ENCODE measurements at places on chromosomes 7 and 10. TPM values are rescaled to one million over a fixed set of nuclear protein-coding genes. Genes with fewer than 3 reads are reported as not detected.
A peak's percentile ranks its signal among the peaks of the same experiment; 100 is the strongest.

DNA sequence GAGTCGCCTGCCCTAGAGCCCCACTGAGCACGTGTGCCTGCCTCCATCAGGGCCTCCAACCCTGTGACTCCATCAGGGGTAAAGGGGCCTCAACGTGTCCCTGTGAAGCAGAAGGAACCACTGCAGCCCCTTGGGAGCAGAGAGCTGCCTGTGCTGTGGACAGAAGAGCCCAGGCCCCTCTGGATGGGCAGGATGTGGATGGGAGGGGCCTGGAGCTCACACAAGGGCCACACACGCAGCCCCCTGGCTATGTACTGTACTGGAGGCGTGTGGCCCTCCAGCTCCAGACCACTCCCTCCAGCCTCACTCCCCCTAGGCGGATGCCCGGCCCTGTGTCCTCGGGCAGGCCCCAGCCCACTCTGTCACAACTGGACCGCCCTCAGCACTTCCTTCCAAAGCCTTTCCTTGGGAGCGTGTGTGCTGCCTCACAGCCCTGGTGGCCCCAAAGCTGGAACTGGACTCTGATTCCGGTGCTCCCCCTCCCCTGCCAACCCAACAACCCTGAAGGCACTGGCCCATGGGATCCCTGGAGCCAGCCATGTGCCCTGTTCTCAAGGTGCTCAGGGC lies 238.0 kb downstream of the TCERG1L start:
- DNase-seq: no peak

DNA sequence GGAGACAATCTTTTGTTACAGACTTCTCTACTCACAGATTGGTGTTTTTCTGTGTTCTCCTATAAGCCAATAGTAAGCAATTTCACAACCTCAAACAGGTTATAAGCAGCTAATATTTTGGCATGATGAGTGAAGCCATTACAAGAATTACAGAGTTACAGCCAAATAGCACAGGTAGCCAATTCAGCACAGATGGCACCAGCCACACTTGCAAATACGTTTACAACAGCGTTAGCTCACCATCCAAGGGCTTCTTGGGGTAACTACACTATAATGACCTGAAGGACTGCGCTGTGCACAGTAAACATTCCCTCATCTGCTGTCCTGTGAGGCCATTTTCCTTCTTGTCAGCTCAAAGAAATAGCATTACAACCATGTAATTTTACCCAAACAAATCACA lies 428.6 kb downstream of the TCERG1L start:
- DNase-seq: no peak

- DNase-seq: no peak
Measured at GRCh38 chr7:84237533-84238173, 43.1 kb upstream of the SEMA3A start.

Gene AKR1C4
- not detected for total RNA-seq

DNA sequence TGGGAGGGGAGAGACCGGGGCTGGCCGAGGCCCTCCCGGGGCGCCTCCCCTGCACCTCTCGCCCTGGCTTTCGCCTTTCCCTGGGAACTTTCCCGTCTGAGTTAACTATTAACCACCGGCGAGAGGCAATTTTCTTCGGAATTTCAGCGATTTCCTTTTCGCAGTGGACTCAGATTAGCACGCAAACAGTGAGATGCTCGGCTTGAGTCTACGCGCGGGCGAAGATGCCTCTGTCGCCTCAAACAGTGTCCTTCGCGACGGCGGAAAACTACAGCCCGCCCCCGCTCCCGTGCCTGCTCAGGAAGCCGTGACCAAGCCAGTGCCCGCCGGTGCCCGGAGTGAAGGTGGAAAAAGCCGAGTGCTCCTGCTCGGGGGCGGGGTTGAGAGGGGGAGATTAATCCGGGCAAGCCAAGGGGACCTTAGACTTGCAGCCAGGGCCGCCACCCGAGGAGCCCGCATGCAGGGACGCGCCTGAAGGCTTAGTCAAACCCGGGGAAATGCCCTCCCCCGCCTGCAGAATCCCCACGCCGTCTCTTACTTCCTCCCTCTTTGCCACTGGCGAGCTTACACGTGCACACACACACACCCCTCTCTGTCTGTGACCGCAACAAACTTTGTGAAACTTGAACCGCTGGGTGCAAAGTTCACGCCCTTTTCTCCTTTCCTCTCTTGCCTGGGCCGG lies 14.5 kb upstream of the PAX2 start:
- no peak for DNase-seq

DNA sequence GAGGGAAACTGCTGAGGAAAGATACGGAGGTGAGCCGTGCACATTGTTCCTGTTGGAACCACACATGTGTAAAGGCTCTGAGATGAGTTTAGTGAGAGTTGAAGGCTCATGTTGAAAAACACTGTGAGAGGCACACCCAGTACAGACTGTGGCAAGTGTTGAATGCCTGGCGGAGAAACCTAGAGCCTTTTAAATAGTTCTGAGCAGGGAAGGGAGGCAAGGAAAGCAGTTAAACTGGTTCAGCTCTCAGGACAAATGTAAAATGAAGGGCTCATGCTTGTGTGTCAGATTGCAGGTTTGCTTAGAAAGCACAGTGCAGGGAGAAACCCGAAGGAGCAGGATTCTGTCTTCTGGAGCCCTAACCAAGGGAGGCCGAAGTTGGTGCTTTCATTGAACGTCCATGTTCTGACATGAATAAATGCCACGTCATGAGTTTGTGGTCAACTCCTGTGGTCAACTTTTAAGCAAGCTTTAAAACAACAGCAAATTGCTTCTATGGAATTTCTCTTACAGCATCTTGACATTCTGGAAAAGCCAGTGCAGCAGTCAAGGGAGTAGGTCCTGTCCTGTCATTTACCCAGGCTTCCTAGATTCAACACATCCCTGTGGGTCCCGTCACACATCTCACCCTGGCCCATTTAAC lies 650.9 kb upstream of the GALNT17 start:
- no peak for DNase-seq

GRCh38 chr10:6221192-6221940 lies 18.6 kb downstream of the PFKFB3 start:
- DNase-seq: no peak

DNA sequence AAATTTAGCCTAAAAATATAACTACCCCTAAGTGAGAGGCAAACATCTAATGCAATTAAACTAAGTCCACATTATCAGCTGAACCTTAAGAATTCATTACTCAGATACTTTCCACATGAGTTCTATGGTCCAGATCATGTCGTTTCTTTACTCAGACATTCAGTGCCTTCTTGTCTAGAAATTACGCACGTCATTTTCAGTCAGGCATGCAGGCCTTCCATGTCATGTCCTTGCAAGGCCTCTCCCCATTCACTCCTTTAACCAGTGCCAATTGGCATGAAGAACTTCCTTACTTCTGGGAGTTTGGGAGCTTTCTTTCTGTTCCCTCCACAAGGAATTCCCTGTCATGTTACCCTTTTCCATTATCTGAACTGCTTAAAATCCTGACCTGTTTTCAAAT lies 118.8 kb downstream of the NRP1 start:
- DNase-seq: no peak

GRCh38 chr7:130141161-130141883 lies 63.9 kb downstream of the TMEM209 start:
- DNase-seq: peak; percentile 35

- no peak for DNase-seq
Measured at GRCh38 chr10:83045731-83046130, 1093.6 kb upstream of the GHITM start.

- DNase-seq: no peak
Measured at GRCh38 chr7:89687211-89687610, 467.1 kb upstream of the STEAP1 start.

DNA sequence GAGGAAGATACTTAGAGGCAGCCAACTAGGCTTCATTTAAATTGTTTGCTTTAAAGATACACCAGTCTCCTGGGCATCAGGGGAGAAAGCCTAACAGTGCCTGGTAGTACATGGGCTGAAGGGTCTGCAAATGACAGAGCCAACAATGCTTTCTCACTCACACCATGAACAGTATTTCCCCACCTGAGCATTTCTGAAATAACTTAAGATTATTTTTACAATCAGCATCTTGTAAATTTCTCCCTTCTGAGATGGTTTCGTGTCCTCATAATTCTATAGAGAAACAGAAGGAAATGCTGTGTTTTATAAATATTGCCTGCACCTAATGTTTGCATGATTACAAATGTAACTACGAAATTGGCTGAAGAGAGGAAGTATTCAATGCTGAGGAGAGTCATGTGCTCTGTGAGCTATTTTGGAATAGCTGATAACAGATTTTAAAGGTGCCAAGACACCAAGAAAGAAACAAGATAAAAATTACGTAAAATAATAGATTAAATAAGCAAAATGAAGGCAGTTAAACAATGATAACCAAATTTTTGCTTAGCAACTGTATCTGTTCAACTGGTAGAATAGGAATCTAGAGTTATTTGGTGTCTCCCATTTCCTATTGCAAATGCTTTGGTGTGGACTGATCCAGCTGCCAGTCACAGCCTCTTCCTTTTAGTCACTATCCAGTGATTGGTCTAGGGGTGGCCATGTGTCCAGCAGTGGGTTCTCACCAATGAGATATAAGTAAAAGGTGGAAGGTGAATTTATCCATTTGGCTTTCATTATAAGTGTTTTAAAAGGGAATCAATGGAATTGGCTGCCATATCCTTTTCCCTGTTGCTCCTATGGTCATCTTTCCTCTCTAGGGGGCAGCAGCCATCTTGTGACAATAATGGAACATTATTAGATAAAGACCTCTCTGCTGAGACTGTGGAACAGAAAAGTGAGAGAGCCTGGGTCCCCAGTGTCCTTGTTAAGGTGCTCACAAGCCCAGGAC lies 167.9 kb upstream of the SLC26A5 start:
- no peak for DNase-seq

GRCh38 chr10:14309593-14309992 lies 21.1 kb downstream of the FRMD4A start:
- DNase-seq: no peak

DNA sequence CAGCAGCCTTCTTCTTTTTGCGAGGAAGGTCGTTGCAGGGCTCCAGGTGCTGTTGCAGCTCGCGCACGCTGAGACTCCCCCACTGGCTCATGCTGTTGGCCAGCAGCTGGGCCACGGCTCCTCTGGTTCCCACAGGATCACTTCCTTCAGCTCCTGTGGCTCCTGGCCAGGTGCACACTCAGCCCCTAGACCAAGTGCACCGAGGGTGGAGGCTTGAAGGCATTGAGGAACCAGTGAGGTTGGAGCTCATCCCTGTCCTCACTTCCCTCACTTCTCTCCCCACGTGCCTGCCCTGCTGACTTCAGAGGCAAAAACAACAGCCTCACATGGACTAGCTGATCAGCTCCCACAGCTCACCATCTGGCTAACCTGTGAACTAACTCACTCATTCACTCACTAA lies 46.2 kb upstream of the ADRB1 start:
- DNase-seq: no peak

DNA sequence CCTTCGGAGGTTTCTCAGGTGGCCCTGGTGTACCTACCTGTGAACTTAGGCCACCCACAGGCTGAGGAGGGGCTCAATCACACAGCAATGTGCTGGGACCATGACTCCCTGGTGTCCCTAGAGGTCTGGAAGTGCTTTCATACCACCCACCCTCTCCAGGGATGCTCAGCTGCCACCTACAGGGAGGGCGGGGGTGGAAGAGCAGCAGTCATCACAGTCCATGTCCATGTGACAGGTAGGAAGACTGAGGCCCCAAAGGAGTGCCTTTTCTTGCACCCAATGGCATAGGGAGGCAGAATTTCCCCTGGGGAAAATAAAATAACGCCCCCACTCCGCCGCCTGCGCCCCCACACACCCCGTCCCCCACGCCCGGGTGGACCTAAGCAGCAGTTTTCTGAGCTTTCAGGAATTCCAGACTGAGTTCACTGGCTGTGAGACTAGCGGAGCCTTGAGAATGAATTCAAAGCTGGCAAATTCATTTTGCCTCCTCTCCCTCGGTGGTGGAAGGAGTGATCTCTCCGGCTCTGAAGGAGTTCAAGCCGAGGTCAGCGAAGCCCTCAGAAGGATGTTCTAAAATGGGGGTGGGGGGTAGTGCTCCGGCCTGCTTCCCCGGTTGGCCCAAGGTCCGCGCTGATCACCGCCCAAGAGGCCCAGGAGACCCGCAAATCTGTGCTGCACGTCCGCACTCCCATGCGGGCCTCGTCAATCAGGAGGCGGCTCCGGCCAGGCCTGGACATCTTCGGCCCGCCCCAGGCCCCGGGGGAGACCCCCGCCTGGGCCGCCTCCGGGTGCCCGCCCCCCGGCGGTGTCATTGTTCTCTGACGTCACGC lies 2.1 kb upstream of the ZMIZ1 start:
- no peak for DNase-seq

Gene ARHGAP22
- total RNA-seq: not detected

- DNase-seq: no peak
Measured at GRCh38 chr7:20151708-20152456, 65.3 kb downstream of the MACC1 start.

GRCh38 chr7:35906191-35906908 lies 105.5 kb downstream of the SEPTIN7 start:
- peak; percentile 82 for DNase-seq

GRCh38 chr7:121994625-121995410 lies 121.9 kb downstream of the PTPRZ1 start:
- DNase-seq: peak; percentile 10

Gene ASZ1
- total RNA-seq: not detected

- no peak for DNase-seq
Measured at GRCh38 chr7:26105236-26105635, 46.8 kb upstream of the NFE2L3 start.

DNA sequence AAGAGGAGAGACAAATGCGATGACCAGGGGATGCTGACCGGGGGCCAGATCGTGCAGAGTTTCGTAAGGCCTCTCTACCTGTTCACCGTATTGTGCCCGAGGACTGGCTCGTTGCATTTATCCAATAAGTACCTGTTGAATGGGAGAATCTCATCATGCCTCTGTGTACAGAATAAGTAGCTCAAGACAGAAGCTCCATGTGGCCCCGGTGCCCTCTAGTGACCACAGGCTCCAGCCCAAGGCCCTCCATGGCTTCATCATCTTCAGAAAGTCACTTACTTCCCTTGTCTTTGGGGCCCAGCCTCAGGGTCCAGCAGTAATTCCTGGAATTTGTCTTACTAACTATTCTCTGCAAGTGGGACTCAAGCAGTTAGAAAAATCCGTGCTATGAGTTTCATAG lies 151.0 kb downstream of the CHN2 start:
- DNase-seq: peak; percentile 55

Gene CUZD1
- total RNA-seq: 0.33 TPM

Gene DNAJB12
- 33.9 TPM for total RNA-seq

Gene FAM25C
- not detected for total RNA-seq

DNA sequence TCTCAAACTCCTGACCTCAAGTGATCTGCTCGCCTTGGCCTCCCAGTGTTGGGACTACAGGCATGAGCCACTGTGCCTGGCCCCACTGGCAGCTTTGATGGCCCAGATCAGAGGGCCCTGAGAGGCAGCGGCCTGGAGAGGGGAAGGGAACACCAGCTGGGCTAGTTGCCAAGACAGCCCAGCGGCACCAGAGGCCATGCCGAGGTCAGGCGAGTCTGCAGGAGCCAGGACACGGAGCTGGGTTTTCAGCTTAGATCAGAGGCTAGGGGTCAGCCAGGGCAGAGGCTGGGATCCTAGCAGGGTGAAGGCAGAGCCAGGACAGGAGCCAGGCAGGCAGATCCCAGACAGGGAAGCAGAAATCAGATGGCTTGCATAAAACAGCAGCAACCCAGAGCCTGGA lies 92.9 kb downstream of the MYL10 start:
- DNase-seq: no peak

- DNase-seq: no peak
Measured at GRCh38 chr10:75530299-75530698, 98.9 kb downstream of the LRMDA start.

- no peak for DNase-seq
Measured at GRCh38 chr10:101563007-101563406, 25.1 kb downstream of the POLL start.

GRCh38 chr10:120538091-120538490 lies 81.1 kb downstream of the PLPP4 start:
- DNase-seq: no peak

Gene GRID1
- not detected for total RNA-seq

All from CD8-positive, alpha-beta T cell (primary cell).